ENCODE measurements at places on chromosomes 4 and X.

DNA sequence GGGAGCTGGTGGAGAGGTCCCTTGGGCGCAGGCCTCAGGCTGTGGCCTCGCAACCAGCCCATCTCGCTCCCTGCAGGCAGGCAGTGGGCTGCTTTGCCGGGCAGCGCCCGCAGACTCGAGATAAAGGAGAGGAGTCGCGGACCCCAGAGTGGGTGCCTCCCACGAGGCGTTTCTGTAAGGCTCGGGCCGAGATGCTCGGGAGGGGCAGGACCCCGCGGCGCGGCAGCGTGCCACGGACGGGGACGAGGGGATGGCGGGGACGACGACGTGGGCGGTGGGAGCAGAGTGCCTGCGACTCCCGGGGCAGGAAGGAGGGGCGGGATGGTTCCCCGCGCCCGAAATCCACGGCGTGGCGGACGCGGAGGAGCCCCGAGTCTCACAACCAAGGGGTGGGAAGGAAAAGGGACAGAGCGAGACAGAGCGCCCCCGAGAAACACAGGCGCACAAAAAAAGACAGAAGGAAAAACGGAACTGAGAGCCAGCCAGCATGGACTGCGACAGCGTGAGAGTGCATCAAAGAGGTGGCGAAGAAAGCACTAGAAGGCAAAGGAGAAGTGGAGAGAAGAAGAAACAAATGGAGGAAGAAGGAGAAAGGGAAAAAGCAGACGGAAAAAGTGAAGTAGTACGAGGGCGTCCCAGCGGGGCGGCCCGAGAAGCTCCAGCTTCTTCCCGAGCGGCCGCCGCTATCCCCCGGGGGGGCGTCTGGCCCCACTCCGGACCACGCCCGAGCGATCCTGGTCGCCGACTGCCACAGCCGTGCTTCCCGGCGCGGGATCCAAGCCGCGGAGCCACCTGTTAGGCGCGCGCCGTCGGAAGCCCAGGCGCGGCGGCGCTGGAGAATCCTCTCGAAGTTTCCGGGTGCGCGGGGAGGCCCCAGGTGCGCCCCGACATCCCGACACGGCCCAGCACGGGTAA, 1.5 kb downstream of the BEND4 start:
- no peak for DNase-seq

DNA sequence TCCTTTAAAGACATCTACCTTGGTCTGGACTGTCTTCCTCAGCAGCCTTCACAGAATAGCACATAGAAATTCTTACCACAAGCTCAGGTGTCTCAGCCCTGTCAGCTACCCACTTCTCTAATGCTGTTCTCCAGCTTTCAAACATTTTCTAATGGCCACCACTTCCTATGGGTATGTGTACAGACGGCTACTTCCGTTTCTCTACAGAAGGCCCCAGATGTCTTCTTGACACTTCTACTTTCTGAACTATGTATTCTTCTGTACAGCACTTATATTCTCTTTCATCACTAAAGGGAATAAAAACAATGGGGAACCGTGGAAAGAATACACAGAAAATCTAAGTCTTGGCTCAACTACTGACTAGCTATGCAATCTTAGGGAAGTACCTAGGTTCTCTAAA, 13.3 kb downstream of the OPHN1 start:
- DNase-seq: no peak

DNA sequence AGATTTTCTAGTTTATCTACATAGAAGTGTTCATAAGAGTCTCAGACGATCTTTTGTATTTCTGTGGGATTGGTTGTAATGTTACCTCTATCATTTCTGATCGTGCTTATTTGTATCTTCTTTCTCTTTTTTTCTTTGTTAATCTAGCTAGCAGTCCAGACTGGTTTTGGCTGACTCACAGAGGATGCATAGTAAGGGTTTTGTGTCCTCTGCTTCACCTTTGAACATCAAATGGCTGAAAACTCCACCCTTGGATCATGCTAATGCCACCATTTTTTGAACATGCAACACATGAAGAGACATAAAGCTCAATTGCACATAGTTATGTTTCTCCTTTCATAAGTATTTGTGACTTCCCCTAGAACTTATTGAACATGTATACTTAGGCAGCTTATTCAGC, 22.8 kb downstream of the TMPRSS11A start:
- DNase-seq: no peak

- DNase-seq: no peak
Measured at GRCh38 chrX:18549643-18550042, 122.3 kb downstream of the RS1 start.

- no peak for DNase-seq
Measured at GRCh38 chr4:55356991-55357461, 11.0 kb downstream of the SRD5A3 start.

DNA sequence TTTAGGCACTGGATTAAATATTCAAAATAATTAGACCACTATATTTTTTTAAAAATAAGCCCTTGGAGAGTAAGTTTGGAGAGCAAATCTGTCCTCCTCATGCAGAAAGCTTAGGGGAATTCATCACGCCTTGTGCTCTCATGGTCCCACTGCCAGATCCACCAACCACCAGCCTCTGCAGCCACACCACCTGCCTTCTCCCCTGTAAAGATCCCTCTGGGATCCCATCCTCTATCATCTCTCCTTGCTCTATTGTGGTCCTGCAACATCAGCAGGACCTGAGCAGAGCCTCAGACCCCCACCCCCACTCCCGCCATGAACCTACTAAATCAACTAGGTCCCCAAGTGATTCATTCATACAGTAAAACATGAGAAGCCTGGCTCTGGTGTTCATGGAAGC, 482.6 kb upstream of the GALNT7 start:
- DNase-seq: no peak

GRCh38 chr4:99084595-99084994, 4.0 kb downstream of the ADH5 start:
- DNase-seq: no peak

- DNase-seq: no peak
Measured at GRCh38 chr4:186227744-186228513, 622 bp downstream of the KLKB1 start.

DNA sequence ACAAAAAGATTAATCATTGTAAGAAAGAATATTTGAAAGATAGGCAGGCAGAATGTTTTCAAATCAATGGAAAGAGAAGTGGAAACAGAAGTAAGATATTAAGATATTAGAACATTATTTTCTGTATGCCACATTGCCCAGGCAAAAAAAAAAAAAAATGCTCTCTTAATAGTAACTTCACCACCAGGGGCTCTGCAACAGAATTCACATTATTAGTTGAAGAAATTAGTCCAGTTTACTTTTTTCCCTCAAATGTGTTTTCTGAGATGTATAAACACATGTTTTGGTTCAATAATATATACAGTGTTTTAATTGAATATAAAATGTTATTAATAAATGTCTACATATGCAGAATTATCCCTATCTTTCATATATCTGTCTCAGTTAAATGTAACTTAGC, 78.0 kb upstream of the ADAD1 start:
- no peak for DNase-seq

- no peak for DNase-seq
Measured at GRCh38 chrX:103565752-103566151, 19.6 kb upstream of the TCEAL4 start.

DNA sequence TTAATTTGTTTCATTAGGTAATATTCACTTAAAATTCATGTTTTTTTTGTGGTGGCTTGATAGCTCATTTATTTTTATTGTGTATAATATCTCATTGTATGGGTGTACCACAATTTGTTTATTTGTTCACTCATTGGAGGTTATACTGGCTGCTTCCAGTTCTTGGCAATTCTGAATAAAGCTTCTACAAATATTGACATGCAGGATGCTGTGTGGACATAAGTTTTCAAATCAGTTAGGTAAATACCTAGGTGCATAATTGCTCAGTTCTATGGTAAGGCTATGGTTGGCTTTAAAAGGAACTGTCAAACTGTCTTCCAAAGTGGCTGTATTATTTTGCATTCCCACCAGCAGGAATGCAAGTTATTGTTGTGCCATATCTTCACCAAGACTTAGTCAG, 504.5 kb upstream of the GALNTL6 start:
- no peak for DNase-seq

DNA sequence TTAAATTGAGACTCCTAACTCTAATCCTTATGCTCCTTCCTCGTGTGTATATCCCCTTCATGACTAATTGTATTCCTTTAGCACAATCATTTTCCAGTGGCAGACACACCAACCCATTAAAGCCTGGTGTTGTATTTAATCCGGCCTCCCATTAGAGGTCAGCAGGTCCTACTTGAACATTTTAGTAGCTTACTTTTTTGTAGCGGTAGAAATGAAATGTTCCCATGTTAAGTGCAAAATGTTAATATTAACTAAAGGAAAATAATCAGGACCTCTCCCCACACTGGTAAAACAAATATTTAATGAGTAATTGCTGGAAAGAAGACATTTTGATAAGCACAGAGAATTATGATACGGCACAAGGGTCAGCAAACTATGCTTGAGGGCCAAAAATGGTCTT, 3.4 kb downstream of the RAB33B start:
- DNase-seq: no peak

GRCh38 chr4:150310159-150310895, 232.1 kb downstream of the DCLK2 start:
- no peak for DNase-seq

DNA sequence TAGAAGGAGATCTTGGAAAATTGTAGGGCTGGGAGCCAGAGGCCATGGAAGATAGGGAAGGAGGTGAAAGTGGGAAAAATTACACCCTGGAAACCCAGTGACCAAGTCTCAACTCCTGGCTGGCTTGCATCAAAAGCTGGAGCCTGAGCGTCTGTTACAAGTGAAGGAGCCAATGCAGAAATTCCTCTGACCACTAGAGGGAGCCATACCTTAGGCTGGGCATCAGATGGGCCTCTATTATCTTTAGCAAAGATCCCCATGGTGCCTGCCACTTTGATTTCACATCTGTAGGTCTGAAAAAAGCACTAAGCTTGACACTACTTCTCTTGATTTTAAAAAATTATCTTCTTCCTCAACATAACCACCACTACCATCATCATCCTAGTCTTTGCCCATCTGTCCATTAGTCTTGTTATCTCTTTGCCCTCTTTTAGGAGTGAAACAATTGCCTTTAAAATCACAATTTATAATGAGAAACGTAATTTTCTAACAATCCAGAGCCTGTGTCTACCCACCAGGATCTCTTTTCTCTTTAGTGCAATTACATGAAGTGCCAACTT, 62.9 kb downstream of the ANAPC4 start:
- peak; percentile 24 for DNase-seq

DNA sequence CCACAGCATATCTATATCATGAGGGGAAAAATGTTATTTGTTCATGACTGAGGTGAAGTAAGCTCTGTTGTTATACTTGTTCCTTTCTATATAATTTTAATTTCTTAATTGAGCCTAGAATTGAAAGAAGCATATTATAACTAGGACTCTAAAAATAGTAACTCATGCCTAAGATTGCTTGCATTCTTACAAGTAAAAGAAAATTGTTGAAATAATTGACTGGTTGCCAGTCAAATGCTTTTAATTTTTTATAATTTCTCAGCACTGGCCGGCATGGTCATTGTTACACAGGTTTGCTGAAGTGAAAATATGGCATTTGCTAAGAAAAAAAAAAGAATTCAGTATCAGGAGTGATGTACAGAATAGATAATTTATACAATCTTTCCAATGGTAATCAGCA, 104.8 kb downstream of the GASK1B start:
- DNase-seq: no peak

DNA sequence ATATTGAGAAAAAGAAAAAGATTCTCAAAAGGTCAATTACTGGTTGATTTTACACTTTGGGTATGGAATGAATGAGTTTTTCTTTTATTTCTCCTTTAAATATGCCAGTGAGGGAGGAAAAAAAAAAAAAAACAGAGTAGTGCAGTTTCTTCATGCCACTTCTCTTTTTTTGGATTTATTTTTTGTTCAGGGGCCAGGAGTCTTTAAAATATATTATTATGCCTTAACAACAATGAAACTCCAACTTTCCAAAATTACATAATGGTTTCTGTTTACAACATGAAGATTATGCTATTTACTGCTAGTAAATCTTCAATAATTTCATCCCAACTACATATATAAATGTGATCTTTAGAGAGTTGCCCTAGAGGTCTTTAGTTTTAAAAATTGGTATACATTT, 31.9 kb downstream of the DTHD1 start:
- DNase-seq: no peak

GRCh38 chr4:163404580-163404979, 60.9 kb downstream of the NPY5R start:
- DNase-seq: no peak

GRCh38 chrX:47185241-47185640, 8.4 kb upstream of the UBA1 start:
- DNase-seq: no peak

DNA sequence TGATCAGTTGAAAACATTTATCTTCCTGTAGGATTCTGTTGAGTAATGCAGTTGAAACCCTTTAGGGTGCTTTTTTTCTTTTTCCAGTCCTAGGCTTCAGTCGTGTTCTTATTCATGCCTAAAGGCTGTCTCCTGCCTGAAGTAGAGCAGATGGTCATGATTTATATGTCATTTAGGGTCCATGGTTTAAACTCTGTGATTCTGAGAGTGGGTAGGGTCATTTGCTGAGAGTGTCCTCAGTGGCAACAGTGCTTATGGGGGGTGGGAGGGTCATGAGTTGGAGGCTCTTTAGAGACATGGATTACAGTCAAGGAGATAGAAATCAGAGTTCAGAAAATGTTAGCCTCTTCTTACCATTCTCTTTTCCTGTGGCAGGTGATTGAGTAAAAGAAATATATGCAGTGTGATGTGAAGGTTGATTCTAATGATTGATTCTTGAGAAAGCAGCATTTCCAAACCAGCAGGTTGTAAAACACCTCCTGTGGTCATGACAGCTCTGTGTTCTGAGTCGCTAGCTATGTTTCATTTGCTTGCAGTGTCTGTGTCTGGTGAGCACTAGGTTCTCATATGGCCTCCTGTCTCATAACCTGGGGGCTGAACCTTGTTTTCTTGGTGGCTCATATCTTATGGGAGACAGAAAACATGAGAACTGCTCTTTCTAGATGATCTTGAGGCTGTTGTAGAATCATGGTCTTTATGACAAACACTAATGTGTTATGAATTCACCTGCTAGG, 60.4 kb downstream of the JADE1 start:
- DNase-seq: no peak

DNA sequence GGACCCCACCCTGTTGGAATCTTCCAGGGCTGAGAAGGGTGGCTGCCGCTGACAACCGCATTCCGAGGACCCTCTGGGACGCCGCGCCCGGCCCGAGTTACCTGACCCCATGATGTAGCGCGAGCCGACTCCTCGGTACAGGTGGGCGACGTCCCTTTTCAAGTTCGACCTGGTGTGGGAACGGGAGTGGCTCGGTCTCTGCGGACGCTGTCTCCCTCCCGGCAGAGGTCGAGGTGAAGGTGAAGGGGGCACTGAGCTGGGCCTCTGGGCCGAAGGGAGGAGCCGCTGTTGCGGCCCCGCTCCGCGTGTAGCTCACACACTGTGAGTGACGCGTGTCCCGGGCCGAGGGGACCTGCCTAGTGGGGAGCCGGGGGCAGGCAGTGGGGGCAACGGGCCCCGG, 4.5 kb downstream of the GTPBP6 start:
- DNase-seq: no peak

DNA sequence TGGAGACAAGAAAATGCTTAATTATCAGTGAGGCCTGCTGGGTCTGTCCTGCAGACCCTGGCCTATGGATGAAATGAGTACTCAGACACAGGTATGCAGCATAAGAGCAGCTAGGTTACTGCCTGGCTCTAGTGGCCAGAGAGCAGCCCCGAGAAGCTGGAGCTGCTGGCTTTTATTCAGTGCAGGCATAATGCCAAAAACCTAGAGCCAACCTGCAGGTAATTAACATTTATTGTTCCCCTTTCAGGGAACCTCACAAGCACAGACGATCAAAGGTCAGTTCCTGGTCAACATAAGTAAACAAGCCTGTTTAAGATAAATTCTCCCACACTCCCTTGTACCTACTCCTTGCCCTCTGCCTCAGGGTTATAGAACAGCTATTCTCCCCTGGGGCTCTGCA, 13.3 kb downstream of the IDS start:
- DNase-seq: no peak
